Stimulated activated CD4-positive, alpha-beta T cell treated with anti-CD3 and anti-CD28 coated beads, Interleukin-1b, Interleukin-23, amount 100 ng/mL, for 48 hours (primary cell): ENCODE measurements at places on chromosomes 3 and 15.

GRCh38 chr3:2921903-2922302 lies 188.3 kb downstream of the IL5RA start:
- no peak for DNase-seq

DNA sequence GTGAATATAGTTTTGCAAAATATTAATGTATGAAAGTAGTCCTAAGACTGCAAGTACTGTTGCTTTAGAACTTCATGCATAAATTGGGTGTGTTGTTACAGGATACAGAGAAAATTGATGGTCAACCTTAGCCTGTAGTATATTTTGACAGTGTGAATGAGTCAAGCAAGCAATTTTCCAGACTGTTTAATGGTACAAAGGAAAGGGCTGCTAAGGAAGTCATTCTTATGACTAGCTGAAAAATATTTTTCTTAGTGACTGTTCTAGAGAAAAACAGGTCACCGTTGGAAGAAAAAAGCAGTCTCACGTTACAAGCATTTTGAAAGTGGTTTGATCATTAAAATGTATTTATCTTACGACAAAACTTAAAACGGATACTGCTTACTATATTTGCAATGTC lies 49.2 kb downstream of the MBNL1 start:
- no peak for DNase-seq

DNA sequence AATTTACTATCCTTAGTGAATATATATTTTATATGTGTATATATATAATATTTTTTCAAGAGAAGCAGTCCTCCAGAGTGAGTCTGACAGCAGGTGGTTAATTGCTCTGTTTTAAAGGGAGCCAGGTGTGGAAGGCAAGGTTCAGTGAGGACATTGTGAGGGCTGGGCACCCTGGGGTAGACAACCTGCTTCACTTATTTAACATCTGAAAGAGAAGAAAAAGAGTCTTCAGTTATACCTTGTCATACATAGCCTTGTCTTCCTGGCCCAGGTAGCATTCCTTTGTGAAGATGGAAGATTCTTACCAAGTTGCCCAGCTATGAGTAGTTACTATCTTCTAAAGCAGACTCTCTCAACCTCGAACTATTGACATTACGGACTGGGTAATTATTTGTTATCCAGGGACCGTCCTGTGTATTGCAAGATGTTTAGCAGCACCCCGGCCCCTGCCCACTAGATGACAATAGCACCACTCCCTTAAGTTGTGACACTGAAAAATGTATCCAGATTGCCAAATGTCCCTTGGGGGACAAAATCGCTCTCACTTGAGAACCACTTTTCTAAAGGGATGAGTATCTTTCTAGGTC lies 336.0 kb upstream of the TRIM42 start:
- no peak for DNase-seq

- DNase-seq: no peak
Observed at GRCh38 chr3:65443739-65444446, 594.8 kb downstream of the MAGI1 start.
